ENCODE measurements at places on chromosomes 6 and 20.

DNA sequence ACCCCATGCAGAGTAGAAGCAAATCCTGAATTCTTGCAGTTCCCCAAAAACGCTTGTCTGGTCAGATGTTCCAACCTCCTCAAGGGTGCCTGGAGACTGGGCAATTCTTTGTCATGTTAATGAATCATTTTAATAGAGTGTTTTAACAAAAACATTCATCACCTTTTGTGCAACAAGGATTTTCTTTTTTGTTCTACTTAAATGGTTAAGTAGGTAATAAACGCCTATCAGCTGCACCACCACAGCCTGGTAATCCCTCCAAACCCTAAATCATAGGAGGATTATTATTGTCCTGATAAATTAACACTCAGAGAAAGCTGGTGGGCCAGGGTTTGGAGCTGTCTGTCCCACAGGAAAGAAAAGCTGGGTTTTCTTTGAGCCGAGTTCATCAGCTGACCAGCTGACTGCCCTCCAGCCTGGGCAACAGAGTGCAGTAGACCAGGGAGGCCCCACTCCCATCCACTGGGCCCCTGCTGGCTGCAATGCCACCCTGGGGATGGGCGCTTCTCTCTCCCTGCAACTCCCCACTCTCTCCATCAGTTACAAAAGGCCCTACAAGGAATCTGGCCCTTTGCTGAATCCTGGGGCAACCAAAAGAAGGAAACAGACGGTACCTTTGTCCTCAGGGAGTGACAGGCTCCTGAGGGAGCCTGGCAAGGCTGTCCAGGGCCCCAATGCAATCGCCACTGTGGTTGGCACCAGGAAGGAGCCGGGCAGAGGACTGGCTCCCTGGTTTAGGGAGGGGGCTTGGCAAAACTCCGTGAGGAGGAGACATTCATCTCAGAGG, 23.1 kb upstream of the BMP7 start:
- no peak for DNase-seq

- DNase-seq = no peak
These were observed 62.2 kb upstream of the BMP2 start for GRCh38 chr20:6705106-6705766.

DNA sequence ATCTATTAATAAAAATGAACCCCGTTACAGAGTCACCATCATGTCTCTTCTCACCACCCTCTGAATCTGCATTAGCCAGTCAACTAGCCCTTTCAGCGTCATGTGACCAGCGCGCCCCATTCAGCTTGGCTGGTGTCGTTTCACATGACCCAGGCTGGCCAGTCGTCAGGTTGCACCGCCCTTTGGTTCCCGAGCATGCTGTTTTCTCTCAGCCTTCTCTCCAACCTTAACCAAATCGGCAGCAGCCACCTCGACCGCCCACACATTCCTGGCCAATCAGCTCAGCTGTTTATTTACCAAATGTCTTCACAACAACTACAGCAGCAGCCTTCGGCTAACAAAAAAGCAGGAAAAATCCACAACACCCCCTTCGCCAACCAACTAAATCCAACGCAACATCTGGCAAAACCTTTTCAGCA, 5.6 kb downstream of the SRSF3 start:
- no peak for DNase-seq

GRCh38 chr6:142851601-142852000, 93.4 kb downstream of the HIVEP2 start:
- no peak for DNase-seq

DNA sequence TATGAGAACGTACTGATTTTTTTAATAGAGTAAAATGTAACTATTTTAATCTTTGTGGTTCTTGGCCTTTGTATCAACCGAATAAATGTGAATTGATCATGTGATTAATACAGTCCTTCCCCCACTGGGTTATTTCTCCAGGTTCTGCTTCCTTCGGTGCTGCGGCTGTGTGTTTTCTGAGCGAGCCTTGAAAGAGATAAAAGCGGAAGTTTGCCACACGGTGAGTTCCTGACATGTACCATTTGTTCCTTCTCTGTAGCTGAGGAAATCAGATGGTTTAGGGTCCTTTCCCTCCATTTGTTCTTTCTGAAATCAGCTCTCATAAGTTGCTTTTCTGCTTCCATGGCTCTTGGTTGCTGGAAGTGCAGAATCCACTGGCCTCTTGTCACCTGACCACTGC, 15.5 kb downstream of the RTF2 start:
- no peak for DNase-seq

DNA sequence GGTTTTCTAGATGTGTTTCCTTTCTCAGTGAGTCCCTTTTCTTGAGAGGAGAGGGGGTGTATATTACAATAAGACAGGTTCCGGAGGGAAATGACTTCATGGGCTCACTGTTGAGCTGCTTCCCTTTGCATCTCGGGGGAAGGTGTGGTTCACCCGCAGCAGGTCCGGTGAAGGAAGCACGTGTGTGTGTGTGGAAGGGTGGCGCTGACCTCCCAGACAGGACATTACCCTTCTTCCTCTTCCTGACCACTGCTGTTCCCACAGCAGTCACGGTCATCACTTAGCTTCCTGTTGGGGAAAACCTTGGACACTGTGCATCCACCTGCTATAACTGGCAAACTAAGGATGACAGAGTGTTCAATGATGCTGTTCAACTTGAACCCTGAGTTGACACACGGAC, 83.6 kb downstream of the PLEKHG1 start:
- no peak for DNase-seq

- DNase-seq = no peak
These were observed 144.8 kb upstream of the FOXA2 start for GRCh38 chr20:22729180-22729579.

DNA sequence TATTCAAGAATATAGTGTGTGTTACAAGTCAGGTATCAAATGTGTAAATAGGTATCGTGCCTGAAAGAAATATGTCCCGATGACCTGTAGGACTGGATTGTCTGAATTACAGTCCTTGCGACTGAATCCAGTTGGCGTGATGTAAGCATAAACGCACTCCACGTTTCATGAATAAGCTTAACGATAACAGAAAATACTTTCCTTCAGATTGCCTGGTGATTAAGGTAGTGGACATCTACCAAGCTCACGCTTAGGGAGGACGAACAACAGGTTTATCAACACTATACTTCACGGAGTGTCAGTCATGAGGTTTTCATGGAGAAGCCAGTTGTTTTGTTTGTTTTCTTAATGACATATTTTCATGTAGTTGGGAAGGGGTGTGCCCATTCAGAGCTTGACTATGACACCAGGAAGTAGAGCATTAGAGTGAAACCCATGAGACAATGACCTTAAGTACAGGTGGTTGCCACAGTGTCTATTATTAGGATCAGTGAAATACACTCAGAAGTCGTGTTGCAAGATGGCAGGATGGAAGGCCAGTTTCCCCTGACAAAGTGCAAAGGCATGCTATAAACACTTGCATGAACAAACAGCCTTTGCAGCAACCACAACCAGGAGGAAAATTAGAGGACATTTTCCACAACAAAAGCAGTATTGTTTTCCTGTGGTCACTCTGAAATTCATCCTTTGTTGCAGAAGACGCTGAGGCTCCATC, 305.8 kb upstream of the PRDM1 start:
- no peak for DNase-seq

DNA sequence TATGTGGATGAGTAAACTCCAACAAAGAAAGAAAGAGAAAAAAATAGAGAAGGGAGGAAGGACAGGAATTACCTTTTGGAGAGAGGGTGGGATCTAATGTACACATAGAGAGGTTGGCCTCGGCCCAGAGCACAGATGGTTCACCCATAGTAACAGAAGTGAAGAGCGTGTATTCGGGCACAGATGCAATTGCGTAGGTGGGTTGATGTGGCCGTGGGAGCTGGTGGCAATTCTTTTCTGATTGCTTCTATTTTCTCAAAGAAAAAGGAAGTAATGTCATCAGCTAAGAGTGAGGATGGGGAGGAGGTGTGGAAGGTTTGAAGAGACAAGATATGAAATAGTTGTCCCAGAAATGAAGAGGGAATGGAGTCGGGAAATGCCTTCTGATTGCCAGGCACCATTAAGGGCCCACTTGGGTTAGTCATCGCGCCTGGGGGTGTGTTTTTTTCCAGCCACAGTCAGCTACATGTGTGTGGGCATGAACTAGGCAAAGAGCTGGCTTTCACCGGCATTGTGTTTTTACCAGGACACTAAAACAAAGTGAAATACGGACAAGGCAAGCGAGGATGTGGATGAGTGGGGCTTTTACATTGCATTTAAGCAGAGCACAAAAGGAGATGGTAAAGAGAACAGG, 158.7 kb downstream of the SYNE1 start:
- no peak for DNase-seq

DNA sequence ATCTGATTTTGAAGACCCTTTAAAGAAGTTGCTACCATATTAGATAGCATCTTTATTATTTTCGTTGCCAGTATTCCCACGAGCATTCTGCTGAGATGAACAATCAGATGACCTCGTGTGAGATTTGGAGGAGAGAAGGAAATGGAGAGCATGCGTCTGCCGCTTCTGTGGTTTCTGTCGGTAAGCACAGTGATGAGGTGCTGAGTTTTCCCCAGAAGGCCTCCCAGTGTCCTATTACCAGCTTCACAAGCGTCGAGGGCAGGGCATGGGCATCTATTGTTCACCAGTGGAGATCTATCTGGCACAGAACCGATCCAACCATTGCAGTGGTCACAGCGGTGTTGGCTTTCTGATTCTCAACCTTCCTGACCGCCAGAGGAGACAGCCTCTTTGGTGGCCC, 29.4 kb downstream of the TRAF3IP2 start:
- no peak for DNase-seq

DNA sequence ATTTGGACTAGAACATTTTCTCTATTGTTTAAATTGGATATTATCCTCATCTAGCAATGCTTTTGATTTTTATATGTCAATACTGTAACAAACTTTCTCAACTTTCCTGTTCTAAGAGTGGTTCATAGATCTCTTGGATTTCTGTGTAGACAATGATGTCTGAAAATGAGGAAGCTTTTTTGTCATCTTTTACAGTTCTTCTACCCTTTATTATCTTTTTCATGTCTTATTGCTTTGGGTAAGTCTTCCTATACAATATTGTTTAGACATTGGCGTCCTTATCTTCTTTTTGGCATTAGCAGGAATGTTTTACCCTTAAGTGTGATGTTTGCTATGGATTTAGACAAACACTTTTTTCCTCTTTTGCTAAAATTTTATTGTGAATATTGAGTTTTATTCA, 91.5 kb upstream of the MTHFD1L start:
- DNase-seq = no peak

GRCh38 chr6:149933461-149933860, 8.4 kb upstream of the ULBP2 start:
- no peak for DNase-seq

- DNase-seq = no peak
These were observed 149.9 kb upstream of the AFDN start for GRCh38 chr6:167676666-167677421.

- DNase-seq = peak; percentile 76
These were observed 1274.9 kb upstream of the GJE1 start for GRCh38 chr6:140857739-140858380.

GRCh38 chr6:169291646-169292337, 38.1 kb upstream of the THBS2 start:
- DNase-seq = no peak

DNA sequence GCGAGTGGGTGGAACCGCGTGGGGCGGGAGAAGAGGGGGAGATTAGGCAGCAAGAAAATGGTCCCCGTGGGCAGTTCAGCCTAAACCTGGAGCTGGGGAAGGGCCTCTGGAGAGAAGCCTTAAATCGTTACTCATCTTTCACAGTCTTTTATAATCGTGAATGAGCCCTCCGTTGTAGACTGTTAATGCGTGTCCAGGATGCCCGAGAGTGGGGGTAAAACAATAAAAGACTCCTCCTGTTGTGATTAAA, 11.0 kb upstream of the ELOVL5 start:
- DNase-seq = no peak

DNA sequence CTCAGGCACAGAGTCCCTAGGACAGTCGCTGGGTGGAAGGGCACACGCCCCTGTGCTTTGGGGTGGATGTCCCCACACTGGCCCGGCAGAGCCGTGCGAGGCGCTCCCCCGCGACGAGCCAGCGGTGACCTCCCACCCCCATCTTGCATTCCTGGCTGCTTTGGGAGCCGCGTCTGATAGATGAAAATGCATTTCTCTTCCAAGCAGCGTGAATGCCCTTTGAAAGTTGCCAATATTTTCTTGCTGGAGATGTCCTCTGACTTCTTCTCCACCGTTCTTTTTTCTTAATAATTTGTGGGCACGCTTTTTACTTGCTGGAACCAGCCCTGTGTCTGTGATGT, 29.9 kb downstream of the COL20A1 start:
- DNase-seq = no peak

DNA sequence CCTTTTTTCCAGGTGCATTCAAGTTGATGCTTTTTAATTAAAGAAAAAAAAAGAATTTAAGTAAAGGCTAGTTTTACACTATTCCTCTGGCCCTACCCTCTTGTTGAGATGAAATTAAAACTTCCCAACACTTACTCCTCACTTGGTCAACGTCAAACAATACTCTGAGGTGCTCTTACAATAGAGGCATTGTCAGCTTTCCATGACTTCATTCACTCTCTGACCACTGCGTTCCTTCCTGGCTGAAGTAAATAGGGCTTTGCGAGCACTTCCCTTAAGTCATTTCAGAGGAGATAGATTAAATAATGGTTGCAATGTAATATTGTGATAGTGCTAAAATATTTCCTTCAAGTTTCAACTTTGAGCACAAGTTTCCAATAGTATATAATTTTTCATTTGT, 229.8 kb upstream of the CEP162 start:
- no peak for DNase-seq

- DNase-seq = no peak
These were observed 26.3 kb downstream of the HFE start for GRCh38 chr6:26113570-26113969.

DNA sequence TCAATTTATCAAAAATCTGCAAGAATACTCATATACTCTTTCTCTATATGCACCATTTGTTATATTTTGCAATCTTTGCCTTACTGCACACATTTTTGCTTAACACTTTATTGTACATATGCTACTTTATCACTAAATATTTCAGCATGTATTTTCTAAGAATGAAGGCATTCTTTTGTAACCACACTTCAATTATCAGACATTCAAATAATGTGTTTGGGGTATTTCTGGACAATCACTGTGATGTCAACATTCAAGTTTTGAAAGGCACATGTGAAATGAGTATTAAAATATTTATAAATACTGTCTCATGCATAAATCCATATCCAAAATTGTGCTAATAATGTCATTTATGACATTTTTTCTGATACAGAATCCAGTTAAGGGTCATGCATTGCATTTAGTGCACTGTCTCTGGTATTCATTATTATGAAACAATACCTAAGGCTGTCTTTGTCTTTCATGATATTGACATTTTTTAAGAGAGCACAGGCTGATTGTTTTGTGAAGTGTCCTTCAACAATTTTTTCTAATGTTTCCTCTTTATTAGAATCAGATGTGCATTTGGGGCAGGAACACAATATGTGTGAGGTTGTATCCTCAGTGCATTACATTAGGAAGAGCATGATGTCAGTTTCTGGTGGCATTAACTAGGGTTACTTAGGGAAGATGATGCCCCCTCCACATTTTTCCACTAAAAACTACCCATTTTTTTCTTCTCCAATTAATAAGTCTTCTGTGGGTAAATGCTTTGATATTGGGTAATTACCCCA, 105.7 kb downstream of the MTFR2 start:
- DNase-seq = no peak

DNA sequence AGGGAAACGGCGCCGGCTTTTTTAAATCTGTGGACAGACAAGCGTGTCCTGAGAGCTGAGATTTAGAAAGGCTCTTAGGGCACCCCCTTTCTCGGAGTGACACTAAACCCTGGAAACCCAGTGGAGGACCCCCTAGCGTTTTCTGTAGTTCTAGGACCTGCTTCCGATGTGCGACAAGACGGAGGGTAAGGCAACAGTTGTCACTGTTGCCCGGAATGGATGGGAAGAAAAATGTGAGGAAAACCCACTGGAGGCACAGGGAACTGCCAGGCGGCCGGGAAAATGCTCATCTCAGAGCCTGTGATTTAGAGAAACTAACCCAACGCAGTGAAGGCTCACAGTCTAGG, 551 bp upstream of the ATP5F1E start:
- DNase-seq = no peak
